ENCODE measurements at places on chromosomes 7 and 10.
A peak's percentile ranks its signal among the peaks of the same experiment; 100 is the strongest.

- peak; percentile 51 for DNase-seq
Observed at GRCh38 chr7:128860158-128861073, 2.2 kb upstream of the ATP6V1F start.

DNA sequence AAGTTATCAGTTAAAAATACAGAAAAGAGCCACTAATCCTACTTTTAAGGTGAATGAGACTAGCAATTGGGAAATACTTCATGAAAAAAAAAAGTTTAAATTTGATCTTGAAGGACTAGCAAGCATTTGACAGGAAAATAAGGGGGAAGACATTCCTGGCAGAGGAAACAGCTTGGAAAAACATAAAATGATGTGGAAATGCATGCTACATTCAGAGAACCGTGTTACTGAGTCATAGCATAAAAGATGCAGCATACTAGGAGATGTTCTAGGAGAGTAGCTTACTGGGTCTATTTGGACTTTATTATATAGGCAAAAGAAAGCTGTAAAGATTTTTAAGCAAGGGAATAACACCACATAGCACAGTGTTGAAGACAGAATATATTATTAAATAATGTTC lies 108.6 kb upstream of the COL1A2 start:
- DNase-seq, result no peak

DNA sequence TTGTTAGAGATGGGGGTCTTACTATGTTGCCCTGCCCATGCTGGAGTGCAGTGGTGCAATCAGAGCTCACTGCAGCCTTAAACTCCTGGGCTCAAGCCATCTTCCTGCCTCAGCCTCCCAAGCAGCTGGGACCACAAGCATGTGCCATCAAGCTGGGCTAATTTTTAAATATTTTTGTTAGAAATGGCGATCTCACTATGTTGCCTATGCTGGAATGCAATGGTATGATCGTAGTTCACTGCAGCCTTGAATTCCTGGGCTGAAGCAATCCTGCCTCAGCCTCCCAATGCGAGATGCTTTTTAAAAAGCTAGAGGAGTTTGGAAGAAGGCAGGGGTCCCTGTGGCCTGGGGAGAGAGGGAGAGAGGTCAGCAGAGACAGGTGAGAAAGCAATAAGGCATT lies 600.1 kb upstream of the AUTS2 start:
- DNase-seq, result no peak

DNA sequence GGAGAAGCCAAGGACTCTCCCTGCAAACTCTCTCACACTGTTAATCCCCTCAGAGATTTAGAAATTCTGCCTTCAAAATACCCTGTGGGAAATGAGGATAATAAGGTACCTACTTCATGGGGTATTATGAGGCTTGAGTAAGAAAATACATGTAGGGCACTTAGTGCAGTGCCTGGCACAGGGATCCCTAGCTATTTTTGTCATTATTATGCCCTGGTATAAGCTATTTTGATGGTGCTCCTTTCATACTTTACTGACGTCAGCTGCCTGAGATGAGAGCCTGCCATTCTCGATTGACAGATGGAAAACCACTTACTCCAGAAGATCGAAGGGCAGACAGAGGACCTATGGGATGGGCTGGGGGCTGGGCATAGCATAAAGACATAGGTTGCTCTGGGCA lies 30.1 kb downstream of the MKX start:
- no peak for DNase-seq

DNA sequence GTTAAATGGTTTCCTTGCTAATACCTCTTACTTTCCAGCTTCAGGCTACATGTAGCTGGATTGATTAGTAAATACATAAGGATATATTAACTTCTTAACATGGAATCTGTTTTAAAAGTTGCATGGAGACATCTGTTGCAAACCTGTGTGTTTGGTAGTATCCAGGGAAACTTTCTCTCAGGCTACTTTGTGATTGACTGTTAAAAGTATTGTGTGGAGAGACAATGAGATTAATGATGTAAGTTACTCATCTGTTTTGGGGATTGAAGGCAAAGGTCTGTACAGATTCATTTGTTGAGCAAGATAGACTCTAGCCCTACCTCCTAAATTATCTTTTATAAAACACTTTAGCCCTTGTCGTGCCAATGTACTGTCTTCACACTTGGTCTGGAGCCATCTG lies 6.6 kb downstream of the CREB5 start:
- no peak for DNase-seq

DNA sequence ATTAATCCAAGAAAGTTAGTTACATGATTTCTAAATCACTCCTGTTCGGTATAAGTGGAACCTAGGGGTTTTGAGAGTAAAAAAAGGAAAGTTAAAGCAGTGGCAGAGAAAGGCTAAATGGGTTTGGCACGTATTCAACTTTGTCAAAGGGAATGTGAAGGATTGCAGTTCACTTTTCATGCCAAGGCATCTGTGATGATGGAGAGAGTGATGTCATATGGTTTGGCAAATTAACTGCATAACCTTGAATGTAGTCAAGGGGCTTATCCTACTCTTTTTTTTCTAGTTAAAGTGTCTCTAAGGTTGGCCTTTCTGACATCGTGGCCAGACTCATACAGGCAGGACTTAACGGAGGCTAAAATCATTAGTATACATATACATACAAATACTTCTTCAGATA lies 277.8 kb downstream of the EXOC4 start:
- DNase-seq, result no peak

GRCh38 chr10:100340948-100341847 lies 5.8 kb upstream of the SCD start:
- DNase-seq, result no peak

DNA sequence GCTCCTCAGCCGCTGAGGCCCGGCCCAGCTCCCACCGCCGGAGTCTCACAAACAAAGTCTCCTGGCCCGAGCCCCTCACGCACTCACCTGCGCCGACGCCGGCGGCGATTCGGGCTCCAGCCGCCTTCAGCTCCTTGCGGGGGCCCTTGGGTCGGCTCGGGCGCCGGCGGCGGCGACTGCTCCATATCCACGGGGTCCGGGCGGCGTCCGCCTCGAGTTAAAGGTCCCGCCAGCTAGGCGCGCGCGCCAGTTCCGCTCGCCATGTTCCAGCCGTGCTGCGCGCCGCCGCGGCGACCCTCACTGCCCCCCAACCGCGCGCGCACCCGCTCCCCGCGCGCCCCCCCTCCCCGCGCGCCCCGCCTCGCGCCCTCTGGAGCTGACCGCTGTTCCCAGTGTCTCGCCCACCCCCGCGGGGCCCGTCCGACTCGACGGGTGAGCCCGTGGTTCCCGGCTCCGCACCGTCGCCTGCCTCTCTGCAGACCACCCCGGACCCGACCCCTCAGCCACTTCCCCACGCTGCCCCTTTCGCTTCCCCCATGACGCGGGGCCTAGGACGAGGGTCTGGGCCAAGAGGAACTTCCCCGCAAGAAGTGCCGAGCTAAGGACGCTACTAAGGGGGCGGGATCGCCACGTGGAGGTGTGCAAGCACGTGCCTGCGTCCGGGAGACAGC lies 396.1 kb downstream of the ZNF33B start:
- DNase-seq, result no peak

DNA sequence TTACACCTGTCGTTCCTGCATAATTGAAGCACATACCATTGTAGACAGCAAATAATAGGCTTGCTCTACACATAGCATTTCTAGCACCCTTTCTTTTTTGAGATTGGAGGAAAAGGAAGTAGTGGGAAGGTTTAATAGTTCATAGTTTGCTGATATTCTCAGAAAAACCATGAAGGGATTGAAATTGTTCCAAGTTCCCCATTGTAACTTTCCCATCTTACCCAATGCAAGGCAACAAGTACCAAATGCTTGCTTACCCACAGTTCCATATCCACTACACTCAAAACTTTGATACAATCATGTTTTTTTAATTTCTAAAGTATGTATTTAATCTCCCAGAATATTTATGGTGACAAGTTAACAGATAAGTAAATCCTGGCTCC lies 13.8 kb downstream of the CYP3A5 start:
- DNase-seq, result no peak

DNA sequence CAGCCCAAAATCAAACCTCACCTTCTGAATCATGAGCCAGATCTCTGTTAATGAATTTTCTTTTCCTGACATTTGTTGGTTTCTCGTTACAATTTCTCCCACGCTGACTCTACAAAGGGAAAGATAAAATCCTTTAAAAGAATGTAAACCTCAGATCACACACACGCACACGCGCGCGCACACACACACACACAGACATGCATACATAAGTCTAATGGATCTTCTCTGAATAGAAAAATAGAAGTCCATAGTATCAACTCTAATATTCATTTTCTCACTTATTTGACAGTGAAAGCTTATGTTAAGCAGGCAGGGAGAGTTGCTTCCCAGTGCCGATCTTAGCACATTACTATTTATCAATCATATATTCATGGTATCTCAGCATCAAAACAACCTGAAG lies 1.4 kb downstream of the ETV1 start:
- no peak for DNase-seq

- no peak for DNase-seq
Observed at GRCh38 chr7:125253452-125254190, 324.0 kb upstream of the POT1 start.

DNA sequence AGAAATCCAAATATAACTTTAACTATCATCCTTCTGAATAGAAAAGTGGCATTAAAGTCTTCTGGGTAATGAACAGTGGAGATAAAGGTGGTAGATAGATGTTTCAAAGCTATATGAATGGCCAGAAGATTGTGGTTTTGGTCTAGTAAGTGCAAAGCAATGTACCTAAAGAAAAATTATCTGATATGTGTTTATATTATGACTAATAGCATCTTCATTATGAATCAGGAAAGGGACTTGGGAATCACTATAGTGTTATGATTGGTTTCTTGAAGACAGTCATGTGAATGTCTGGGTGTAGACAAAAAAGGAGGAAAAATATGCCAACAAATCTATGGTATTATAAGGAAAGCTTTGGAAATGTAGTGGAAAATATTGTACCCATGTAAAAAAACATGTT lies 3.0 kb downstream of the ZNF518A start:
- no peak for DNase-seq

DNA sequence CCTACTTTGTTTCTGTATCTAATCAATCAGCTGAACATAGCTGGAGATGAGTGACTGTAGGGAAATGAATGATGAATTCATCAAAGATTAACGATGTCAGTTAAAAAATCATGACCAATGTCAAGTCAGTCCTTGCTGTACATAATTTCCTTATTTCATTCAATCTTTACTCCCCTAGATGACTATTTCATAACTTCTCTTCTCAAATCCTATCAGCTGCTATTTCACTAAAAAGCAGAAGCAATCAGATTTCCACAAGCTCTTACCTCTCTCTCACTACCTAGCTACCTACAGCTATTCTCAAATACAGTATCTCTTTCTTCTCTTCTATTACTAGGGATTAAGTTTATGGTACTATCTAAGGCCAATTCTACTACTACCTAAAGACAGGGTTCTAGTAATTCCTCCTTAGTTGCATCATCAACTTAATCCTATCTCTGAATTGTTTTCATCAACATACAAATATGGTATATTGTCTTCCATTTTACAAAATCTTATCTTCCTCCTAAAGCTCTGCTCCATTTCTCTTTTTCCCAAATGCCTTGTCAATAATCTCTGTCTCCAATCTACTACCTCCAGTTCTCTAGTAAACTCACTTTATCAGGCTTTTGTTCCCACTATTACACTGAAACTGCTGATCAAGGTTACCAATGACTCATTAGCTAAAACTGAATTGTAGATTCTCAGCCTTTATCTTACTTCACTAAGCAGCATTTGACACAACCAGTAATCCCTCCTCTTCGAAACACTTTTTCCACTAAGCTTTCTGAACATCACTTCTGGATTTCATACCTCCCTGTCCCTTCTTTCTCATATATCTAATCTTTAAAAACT lies 28.4 kb downstream of the JMJD1C start:
- no peak for DNase-seq

DNA sequence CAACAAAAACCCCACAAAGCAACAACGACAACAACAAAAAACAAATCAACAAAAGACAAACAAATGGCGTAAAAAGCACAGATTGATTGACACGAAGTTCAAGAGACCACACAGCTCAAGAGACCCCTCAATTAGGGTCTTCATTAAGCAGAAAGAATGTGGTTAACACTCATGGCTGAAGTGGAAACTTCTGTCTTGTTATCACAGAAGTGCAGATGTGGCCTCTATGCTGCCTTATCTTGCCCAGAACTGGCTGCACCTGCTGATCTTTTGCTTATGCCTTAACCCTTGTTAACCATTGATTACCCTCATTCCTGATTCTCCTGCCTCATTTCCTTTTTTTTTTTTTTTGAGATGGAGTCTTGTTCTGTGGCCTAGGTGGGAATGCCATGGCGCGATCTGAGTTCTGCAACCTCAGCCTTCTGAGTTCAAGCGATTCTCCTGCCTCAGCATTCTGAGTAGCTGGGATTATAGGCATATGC lies 3.5 kb upstream of the DAGLB start:
- peak; percentile 29 for DNase-seq

DNA sequence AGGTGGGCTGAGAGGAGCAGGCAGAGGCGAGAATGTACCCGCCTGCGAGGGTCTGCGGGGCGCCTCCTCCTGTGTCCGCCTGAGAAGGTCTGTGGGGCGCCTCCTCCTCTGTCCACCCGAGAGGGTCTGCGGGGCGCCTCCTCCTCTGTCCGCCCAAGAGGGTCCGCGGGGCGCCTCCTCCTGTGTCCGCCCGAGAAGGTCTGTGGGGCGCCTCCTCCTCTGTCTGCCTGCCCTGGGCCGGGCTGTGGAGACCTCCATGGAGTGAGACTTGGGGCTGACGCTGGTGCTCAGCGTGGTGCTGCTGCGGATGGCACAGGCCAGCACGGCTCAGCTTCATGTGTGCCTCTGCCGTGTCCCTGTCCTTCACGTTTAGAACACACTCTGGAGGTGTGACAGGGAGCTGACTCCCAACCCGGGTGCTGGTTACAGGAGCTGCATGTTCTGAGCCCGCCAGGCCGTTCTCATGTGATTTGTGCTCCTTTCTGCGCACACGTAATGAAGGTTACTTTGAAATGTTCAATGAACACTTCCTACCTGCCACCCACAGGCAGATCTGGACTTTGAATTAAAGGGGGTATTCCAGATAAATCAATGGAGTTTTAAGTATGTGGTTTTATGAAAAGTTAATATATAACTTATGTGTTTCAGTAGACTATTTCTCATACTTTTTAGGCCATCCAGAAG lies 20.5 kb upstream of the GET4 start:
- DNase-seq, result no peak

GRCh38 chr10:98365406-98366061 lies 49.4 kb downstream of the PYROXD2 start:
- no peak for DNase-seq

- DNase-seq, result no peak
Observed at GRCh38 chr10:38159004-38159403, 64.9 kb downstream of the ZNF37A start.

DNA sequence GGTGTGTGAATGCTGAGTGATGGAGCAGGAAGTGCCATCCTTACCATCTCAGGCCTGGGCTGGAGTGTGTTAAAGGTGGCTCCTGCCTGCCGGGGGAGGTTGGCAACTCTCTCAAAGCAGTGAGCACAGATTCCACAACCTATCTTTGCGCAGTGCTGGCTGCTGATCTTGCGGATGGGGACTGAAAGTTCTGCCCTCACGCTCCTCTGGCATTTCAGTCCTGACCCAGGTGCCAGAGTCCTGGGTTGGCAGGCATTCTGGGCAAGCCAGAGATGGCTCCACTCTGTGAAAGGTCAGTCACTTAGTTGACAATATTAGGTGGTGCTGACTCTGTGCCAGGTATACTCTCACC lies 315.5 kb downstream of the RPS24 start:
- no peak for DNase-seq
